Activated T-helper 2 cell treated with anti-CD3 and anti-CD28 coated beads, Interferon-gamma antibody, Interleukin-2, Interleukin-4, amounts not matched to agents 10 μg/mL and 5 μg/mL and 100 μg/mL, durations not matched to agents 14 hours and 24 hours and 36 hours (primary cell): ENCODE measurements at places on chromosomes 1 and 21. TPM values are rescaled to one million over a fixed set of nuclear protein-coding genes. Genes with fewer than 3 reads are reported as not detected.

GRCh38 chr1:112798292-112798691 is 83.2 kb upstream of the PPM1J start:
- no peak for DNase-seq

DNA sequence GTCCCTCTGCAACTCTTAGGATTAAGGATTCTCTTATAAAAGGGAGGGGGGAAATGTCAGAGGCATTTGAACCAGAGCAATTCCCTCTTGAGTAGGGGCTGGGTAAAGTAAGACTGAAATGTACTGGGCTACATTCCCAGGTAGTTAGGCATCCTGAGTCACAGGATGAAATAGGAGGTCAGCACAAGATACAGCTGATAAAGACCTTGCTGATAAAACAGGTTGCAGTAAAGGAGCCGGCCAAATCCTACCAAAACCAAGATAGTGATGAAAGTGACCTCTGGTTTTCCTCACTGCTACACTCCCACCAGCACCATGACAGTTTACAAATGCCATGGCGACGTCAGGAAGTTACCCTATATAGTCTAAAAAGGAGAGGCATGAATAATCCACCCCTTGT is 14.3 kb upstream of the COX20 start:
- no peak for DNase-seq

DNA sequence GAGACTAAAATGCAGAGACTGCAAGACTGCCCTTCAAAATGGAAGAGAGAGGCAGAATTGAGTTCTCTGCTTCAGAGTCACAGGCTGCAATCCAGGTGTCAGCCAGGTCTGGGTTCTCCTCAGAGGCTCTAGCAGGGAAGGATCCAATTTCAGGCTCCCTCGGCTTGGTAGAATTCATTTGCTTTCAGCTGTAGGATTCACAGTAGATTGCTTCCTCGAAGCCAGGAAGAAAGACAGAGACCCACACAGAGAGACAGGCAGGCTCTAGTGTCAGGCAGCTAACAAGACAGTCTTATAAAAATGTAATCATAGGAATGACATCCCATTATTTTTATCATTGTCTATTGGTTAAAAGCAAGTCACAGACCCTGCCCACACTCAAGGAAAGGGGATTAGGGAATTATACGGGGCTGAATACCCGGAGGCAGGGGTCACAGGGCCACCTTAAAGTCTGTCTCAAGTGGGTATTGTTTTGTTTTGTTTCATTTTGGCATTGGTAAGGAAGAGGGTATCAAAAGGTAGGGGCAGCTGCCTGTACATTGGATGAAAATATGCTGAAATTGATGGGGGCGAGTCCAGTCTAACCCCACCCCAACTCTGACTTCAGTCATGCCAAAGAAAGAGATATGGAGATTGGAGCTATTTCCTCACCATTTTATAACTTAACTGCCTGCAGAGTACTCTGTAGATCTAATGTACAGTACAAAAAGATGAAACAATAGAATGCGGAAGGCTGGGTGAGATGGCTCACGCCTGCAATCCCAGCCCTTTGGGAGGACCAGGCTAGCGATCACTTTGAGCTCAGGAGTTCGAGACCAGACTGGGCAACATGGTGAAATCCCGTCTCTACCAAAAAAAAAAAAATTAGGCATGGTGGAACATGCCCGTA is 9.5 kb upstream of the TBCE start:
- no peak for DNase-seq

GRCh38 chr1:246083416-246083815 is 423.7 kb downstream of the SMYD3 start:
- DNase-seq, result no peak

The VWA5B1 gene
- not detected in 2 replicates for total RNA-seq

The PAPPA2 gene
- 0.05 TPM in 1 of 2 replicates, not detected in the other for total RNA-seq

The HSPA6 gene
- total RNA-seq, result 4.4 and 4.9 TPM in 2 replicates

The CHRM3 gene
- total RNA-seq, result 0.07 TPM in 1 of 2 replicates, not detected in the other
